NCI-H1694 (cell line): ENCODE measurements at places on chromosomes 2 and 18.

DNA sequence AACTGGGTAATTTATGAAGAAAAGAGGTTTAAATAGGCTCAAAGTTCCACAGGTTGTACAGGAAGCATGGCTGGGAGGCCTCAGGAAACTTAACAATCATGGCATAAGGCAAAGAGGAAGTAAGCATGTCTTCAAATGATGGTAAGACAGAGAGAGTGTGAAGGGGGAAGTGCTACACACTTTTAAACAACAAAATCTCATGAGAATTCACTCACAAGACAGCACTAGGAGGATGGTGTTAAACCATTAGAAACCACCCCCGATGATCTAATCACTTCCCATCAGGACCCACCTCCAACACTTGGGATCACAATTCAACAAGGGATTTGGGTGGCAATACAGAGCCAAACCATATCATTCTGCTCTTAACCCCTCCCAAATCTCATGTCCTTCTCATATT lies 34.9 kb downstream of the CFAP210 start:
- DNase-seq, result no peak

DNA sequence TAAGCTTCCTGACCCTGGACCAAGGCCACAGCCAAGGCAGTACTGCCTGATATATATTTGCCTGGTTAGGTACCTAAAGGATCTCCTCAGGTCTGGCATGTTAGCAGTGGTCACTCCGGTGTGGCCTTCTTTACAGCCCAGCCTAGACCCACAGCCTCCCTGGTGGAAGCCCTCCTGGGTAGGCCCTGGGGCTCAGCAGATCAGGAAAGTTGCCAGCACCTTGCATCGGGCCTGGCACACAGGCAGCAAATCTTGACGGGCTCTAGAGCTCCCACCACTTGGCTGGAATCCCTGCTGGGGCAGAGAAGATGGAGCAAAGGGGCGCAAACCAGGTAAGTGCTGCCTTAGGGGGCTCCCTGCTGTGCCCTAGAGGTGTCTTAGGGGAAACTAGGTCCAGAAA lies 40.9 kb upstream of the ATP6V1B1 start:
- DNase-seq, result no peak

GRCh38 chr2:151176661-151177060 lies 85.0 kb downstream of the RBM43 start:
- DNase-seq, result no peak

GRCh38 chr2:214836568-214836967 lies 27.1 kb upstream of the BARD1 start:
- DNase-seq, result no peak

DNA sequence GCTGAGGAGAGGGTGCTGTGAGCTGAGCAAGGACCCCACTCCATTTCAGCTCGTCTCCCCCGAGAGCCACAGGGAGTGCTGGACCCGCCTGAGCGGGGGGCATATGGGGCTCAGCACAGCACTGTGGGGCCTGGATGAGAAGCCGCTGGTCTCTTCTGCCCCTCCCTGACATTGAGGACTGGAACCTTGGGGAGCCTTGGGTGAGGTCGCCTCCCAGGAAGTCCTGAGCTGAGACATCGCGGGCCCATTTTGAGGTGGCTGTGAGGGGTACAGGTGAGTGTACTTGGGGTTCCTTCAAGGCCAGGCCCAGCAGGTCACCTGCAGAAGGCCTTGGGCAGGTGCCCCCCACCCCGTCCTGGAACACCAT lies 3.1 kb upstream of the AQP12A start:
- DNase-seq, result no peak

DNA sequence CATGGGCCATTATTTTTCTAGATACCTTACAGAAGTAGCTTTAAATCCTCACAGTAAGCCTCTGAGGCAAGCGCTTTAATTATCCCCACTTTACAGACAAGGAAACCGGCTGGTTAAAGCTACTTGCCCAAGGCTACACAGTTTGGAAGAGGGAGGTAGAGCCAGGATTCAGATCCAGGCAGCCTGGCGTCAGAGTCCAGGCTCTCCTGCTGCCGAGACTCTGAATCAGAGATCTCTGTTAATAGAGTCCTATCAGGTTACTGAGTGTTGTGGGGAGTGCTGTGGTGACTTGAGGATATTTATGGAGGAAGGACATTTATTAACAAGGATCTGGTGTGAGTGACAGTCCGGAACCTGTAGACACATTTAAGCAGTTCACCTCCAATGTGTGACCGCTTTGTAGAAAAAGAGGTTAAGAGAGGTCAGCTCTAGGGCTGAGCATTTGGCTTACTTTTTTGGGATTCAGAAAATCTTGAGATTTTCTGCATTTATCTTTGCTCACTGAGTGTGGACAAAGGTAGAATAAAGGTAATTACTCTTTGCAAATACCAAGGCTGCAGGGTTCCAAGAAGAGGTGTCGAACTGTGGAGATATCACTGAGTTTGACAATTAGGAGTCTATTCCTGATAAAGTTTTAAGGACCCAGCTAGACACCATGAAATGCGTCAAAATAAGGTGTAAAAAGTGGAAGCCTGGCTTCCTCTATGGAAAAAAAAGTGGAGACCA lies 1.6 kb upstream of the CEP192 start:
- DNase-seq, result no peak

GRCh38 chr2:110113961-110114591 lies 1.5 kb downstream of the MALL start:
- no peak for DNase-seq

- no peak for DNase-seq
Measured at GRCh38 chr2:222907790-222908441, 47.1 kb downstream of the ACSL3 start.

DNA sequence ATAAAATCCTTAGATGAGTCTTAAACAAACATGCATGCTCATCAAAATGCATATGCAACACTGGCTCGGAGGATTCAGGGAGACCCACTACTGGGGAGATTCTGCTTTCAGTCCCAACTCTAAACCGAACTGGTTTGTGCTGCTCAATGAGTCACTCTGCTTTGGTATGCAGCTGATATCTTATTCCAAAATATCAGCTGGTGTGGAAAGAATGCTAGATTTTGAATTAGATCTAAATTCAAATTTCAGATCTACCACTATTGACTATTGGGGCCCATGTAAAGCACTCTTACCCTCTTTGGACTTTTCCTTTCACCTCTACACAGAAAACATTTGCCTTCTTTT lies 39.2 kb upstream of the TTN start:
- no peak for DNase-seq

- DNase-seq, result peak; percentile 22
Measured at GRCh38 chr2:204051476-204051875, 114.9 kb downstream of the ICOS start.

- no peak for DNase-seq
Measured at GRCh38 chr2:113863144-113863543, 26.7 kb upstream of the ACTR3 start.

- DNase-seq, result no peak
Measured at GRCh38 chr18:57480733-57481132, 45.6 kb downstream of the ONECUT2 start.

- no peak for DNase-seq
Measured at GRCh38 chr2:152523091-152523490, 188.1 kb downstream of the FMNL2 start.

DNA sequence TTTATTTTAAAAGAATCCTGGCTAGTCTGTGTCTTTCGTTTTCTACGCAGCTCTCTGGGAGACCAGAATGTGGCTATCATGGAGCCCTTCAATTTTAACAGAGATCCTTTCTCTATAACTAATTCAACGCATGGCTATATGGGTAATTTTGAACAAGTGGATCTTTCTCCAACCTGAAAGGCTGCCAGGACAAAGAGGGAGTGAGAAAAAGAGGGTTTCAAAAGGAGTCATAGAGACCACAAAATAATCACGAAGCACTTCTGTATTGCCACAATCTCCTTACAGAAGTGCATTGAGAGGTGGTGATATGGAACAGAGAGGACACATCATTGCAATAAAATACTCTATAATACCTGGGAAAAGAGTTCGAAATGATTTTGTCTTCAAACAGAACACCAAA lies 21.7 kb upstream of the CDH2 start:
- DNase-seq, result no peak

- no peak for DNase-seq
Measured at GRCh38 chr18:63987743-63988142, 17.9 kb downstream of the SERPINB8 start.

DNA sequence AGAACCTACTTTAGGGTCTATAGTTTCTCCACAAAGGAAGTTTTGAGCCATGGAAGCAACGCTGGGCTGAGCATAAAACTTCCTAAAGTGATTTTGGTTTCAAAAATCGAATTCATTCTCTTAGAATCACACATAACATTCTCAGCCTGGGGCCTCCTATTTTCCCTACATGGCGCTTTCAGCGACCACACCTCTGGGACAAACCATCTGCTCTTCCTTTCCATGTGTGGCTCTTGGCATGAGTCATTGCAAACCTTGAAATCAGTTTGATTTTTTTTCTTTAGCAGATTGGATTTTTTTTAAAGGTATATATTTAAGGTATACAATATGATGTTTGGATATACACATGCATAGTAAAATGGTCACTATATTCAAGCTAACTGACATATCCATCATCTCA lies 72.5 kb upstream of the APCDD1 start:
- DNase-seq, result no peak

- no peak for DNase-seq
Measured at GRCh38 chr2:104090407-104090806, 763.5 kb upstream of the POU3F3 start.

DNA sequence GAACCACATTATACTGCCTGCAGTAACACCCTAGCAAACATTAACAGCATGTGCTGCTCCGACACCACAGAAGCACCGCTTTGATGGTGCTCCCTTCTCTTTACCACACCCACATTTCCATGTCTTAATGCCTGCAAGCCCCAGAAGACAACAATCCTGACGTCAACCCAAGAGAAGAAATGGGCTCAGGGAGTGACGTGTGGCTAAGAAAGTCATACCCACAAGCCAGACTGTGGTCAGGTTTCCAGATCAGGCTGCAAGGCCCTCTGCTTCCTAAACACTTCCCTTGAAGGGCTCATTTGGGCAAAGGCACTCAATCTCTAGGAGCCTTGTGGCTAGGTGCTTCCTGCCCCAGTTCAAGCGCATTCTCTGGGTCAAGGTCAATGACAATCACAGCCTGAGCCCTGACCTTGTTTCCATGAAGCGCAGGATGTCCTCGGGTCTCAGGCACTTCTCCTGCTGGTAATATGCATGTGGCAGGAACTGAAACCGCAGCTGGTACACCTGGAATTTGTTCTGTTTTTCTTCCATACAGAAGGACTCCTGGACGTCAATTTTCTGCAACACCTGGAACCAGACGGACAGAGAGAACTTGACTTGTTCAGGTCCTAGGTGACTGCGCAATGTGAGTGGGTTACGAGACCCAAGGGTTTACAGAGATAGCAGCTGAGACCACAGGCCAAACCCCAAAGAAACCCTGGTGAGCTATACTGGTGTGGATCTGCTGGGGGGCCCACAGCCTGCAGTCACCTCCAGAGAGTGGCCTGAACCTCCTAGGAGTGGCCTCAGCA lies 67.2 kb downstream of the POLR1A start:
- DNase-seq, result no peak
